Right renal cortex interstitium (tissue), 3 donors: ENCODE measurements at places on chromosomes 1 and 21.

DNA sequence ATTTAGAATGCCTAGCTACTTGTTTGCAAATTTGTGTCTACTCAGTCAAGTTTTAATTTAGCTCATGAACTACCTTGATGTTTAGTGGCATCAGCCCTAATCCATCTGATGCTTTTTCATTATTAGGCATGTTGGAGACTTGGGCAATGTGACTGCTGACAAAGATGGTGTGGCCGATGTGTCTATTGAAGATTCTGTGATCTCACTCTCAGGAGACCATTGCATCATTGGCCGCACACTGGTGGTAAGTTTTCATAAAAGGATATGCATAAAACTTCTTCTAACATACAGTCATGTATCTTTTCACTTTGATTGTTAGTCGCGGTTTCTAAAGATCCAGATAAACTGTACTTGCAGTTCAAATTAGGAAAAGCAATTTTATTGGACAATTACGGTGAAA lies 7.6 kb downstream of the SOD1 start:
- no peak for DNase-seq

DNA sequence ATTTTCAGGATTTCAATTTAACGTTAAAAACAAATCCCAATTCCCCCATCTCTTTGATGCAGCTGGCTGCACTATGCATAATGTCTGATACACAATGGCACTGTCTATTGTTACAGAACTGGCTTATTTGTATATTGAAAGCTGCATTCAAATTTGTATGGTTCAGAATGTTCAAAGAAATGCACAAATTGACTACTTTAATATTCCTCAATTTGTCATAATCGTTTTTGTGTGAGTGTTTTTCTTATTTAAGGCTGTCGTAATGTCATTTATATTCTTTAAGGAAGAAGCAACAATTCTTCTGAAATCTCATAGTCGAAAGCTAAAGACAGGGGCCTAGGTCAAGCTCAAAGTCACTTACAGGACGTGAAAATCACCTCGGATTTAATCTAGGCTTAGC lies 341.4 kb upstream of the ZRANB2 start:
- DNase-seq: no peak

- peak; percentile 30 for DNase-seq
Measured at GRCh38 chr1:43206600-43207228, 34.6 kb downstream of the CFAP57 start.

- no peak for DNase-seq
Measured at GRCh38 chr1:233055879-233056641, 105.6 kb downstream of the NTPCR start.

DNA sequence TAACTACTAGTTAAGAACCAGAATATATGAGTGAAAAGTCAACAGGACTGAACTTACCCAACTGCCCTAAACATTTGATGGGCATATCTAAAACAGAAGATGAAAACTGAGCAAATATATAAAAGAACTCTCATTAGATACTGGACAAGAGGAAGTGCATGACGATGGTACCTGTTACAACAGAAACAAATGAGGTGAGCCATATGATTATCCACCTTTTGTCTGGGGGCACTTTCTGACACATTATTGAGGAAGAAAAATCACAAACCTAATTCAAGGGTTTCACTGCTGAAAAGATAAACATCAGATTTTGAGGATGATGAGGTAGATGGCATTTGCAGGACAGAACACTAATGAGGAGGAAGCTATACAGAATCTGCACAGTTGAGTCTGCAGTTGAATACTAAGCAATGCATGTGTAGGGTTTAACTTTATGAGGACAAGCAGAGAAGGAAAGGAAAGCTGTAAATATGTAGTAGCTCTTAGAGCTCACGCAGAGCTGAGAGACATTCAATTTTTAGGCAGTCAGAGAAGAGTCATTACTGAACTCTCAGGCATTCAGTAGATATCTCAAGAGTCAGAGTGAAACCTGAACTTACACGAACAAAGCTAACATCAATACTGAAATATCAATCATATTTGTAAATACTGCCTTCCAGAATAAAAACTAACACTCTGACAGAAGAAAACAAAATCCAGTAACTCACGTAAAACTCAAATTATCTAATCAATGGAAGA lies 262.1 kb downstream of the AKT3 start:
- DNase-seq: no peak

- no peak for DNase-seq
Measured at GRCh38 chr1:34101151-34101550, 63.9 kb downstream of the CSMD2 start.

DNA sequence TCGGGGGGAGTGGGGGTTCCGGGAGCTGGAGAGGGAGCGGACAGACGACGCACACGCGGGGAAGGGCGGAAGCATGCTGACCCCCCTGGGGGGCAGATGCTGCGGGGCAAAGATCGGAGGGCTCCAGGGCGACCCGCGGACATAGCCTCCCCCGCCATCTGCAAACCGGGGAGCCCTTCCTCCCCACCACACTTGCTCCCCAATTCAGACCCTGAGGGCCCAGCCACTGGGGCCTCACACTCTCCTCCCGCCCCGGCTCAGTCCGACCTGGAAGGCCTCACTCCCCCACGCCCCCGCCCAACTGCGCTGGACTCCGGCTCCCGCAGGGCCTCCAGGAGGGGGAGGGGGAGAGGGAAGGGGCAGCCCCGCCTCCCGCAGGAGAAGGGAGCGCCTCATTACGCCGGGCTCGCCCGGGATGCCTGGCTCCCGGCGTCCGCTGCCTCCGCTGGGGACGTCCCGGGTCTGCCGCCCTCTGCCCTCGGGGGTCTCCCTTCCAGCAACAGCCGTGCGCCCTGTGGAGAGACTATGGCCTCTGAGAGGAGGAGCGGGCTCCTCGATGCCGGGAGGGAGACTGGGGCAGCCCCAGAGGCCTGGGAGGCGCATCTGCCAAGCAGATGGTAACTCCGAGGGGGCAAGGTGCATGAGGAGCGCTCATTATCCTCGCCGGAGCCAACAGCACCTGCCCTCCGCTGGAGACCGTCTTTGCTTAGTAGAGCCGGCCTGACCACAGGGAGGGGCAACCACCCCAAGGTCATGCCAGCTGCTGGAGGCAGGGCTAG lies 636 bp upstream of the CAMK2N1 start:
- DNase-seq: no peak

DNA sequence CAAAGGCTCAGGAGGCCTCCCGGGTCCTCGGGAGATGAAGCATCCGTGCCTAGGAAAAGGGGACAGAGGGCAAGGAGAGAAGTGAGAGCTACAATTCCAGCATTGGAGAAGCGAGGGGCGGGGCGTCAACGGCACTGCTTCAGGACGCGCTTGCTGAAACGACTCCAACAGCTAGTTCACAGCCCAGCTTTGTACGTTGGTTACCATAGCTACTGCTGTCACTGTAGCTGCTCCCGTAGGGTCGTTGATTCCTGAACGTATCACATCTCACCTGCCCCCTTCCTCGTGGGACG lies 63.1 kb downstream of the TOR1AIP2 start:
- no peak for DNase-seq

GRCh38 chr21:31654340-31654739 lies 5.2 kb upstream of the SOD1 start:
- no peak for DNase-seq

GRCh38 chr1:6513320-6513801 lies 21.9 kb upstream of the PLEKHG5 start:
- DNase-seq: no peak

DNA sequence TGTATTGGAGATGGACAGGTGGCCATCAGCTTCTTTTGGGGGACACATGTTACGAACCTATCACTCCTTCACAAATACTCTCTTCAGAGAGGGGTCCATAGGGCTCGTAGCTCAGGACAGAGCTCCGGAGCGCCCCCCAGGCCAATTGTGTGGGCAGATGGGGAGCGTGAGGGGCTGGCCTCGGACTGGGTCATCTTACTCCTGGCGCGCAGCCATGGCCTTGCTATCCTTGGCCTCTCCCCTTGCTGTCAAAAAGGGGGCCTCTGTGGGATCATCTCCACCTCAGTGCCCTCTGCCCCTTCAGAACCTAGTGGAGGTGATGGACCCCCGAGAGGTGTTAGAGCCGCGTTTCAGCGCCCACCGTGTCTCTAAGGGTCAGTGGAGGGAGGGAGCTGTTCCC lies 35.0 kb downstream of the ATP5PO start:
- no peak for DNase-seq

GRCh38 chr1:115331558-115332331 lies 6.3 kb downstream of the NGF start:
- DNase-seq: no peak

GRCh38 chr1:17075470-17076255 lies 21.8 kb upstream of the SDHB start:
- DNase-seq: no peak

DNA sequence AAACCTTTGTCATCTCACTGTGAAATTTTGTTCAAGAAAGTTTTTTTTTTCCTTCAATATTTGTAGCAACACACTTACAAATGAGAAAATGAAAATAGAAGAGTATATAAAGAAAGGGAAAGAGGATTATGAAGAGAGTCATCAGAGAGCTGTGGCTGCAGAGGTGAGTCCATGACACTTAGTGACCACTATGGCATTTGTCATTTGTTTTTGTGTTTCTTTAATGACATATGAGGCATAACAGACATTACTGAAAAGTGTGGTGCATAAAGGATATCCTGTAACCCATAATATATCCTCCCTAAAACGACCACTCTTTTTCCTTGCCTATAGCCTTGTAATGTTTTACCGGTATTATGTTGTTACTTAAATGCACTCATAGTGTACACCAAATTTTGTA lies 80.2 kb downstream of the VPS26C start:
- DNase-seq: no peak

DNA sequence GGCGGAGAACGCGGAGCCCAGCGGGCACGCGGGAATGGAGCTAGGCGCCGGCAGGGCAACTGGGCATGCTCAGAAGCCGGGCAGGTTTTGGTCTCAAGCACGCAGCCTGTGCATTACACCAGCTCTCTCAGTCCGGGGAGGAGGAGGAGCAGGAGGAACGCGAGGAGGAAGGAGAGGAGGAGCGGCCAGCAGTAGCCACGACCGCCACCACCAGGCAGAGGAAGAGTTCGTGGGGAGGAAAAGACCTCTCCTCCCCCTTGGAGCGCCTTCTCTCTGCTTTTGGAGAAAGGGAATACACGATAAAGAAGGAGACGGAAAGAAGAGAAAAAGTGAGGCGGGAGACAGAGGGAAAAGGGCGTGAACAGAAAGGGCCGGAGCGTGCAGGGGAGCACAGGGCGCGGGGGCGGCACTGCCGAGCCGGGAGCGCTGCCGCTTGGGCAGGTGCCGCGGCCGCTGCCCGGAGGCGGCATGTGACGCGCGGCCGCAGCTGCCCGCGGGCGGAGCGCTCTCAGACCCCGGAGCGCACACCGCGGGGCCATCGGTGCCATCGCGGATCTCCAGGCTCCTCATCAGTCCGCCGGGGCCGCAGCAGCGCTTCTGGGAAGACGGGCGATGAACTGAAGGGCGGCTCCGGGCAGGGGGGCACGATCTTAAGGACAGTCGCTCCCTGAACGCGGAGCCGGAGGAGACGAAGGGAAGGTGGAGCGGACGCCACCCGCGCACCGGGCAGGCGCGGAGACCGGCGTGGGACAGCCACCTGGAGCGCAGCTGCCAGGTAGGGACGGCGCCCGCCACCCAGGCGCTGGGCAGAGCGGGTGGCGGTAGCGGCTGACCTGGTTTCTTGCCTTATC lies at the start of gene CHRM3:
CHRM3 (plus strand) TSS at position 116 of the 851 bp plus-strand sequence. CDS start 520,884 bp downstream, outside the sequence.
- peak; percentile 29 for DNase-seq

GRCh38 chr1:53585129-53585528 lies 125.9 kb downstream of the DMRTB1 start:
- no peak for DNase-seq

GRCh38 chr1:10187026-10187334 lies 23.4 kb upstream of the KIF1B start:
- DNase-seq: no peak

GRCh38 chr1:10431070-10431730 lies 967 bp downstream of the CENPS start:
- no peak for DNase-seq

- no peak for DNase-seq
Measured at GRCh38 chr1:94973309-94973922, 46.5 kb upstream of the CNN3 start.

DNA sequence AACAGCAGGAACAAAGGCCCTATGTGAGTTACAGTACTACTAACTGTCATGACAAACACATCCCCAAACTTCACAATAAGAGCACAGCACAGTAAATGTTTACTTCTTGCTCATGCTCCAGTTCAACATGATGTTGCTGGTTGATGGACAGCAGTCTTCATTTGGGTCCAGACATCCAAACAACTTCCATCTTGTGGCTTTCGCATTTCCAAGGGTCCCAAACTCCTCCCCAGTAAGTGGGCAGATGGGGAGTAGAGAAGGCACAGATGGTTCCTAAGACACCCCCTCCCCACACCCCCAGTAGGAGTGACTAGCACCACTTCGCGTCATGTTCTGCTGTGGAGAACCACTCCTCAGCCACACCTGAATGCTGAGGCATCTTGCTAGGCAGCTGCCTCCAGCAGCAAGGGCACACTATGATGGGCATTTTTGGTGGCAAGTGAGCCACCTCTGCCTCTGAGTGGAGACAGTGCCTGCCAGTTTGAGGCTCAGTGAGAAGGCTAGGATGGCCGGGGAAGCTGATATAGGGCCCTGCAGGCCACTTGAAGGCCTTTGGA lies 32.7 kb upstream of the CD2 start:
- DNase-seq: no peak

GRCh38 chr1:214316593-214316992 lies 35.6 kb downstream of the SMYD2 start:
- no peak for DNase-seq

GRCh38 chr1:243408479-243408878 lies 152.6 kb downstream of the SDCCAG8 start:
- DNase-seq: no peak

DNA sequence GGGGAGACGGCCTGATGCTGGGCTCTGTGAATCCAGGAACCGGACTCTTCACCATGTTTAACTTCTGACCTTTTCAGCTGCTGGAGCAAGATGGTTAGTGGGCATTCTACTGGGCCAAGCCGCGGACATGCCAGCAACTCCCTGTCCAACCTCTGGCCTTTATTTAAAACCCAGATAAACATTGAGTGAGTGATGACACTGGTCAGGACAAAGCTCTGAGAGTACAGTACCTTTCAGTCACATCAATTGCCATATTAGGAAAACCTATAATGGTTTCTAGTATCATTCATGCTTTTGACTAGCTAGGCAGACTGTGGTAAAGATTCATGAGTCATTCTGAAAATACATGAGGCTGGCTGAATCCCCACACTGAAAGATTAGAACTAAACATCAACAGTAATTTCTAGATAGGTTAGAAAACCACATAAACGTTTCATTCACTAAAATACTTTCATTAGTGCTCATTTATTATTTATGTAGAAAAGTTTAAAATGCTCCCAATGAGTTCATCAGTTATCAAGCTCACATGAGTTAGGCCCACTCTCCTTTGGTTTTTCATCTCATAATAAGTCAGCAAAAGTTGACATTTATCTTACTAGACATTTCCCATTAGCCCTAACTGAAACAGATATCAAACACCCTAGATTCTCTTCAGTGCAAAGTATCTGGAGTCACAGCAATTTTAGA lies 7.1 kb upstream of the ACTA1 start:
- no peak for DNase-seq

- no peak for DNase-seq
Measured at GRCh38 chr1:168285521-168285790, 4.8 kb downstream of the TBX19 start.

GRCh38 chr1:77841574-77841973 lies 46.9 kb upstream of the NEXN start:
- no peak for DNase-seq
